Glomerular endothelial cell (primary cell): ENCODE measurements at places on chromosomes 3 and 15. TPM values are rescaled to one million over a fixed set of nuclear protein-coding genes. Genes with fewer than 3 reads are reported as not detected.

CD80 gene
- not detected in 2 replicates for total RNA-seq

IQCF5 gene
- not detected in 2 replicates for total RNA-seq

SENP8 gene
- 1.4 and 2.5 TPM in 2 replicates for total RNA-seq

FSIP1 gene
- total RNA-seq = 0.06 and 0.73 TPM in 2 replicates

SLMAP gene
- 26.3 and 37.8 TPM in 2 replicates for total RNA-seq

GLDN gene
- not detected in 2 replicates for total RNA-seq

RTP1 gene
- total RNA-seq = not detected in 2 replicates

MAP1A gene
- 9.4 and 10.8 TPM in 2 replicates for total RNA-seq

ST3GAL6 gene
- 7.5 and 13.2 TPM in 2 replicates for total RNA-seq

ADGRG7 gene
- total RNA-seq = not detected in 2 replicates

PP2D1 gene
- not detected in 2 replicates for total RNA-seq

MAP6D1 gene
- 5.3 and 10.0 TPM in 2 replicates for total RNA-seq

GNL3 gene
- total RNA-seq = 59.8 and 70.0 TPM in 2 replicates

UBAP1L gene
- 0.53 and 1.6 TPM in 2 replicates for total RNA-seq

ARHGEF26 gene
- total RNA-seq = 0.92 and 4.6 TPM in 2 replicates

MB21D2 gene
- 9.0 and 14.1 TPM in 2 replicates for total RNA-seq
